ENCODE measurements at places on chromosomes 1 and 21.

DNA sequence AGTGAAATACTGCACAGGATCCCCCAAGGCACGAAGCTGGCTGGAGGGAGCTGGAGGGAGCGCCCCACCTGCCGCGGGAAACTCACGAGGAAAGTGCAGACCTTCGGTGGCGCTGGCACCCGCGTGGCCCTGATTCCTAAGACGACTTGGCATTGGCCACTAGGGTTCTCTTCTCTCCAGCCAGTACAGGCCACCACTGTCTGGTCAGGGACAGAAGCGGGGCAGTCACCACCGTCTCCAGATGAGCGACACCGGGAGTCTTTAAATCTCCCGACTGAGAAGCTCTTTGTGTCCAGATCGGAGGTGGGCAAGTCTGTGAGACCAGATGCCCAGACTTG lies 19.2 kb upstream of the CHIA start:
- DNase-seq: no peak

DNA sequence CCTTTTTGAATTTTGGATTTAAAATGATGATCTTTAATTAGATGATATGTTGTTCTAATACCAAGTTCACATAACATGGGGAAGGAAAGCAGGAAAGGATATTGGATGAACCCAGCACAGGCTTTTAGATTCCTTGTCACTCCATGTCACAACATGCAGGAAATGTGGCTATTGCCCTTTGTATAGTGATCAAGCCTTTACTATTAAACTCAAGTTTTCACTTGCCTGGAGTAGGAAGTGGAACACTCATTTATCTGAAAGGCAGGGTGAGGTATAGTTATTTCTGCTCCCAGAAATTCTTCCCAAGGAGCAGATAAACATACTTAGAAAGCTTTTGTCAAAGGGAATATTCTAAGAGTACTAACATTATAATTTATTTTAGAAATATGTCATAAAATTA lies 37.2 kb upstream of the BCAS2 start:
- DNase-seq: no peak

- DNase-seq: no peak
These were observed 60.0 kb downstream of the MEGF6 start for GRCh38 chr1:3551290-3551678.

DNA sequence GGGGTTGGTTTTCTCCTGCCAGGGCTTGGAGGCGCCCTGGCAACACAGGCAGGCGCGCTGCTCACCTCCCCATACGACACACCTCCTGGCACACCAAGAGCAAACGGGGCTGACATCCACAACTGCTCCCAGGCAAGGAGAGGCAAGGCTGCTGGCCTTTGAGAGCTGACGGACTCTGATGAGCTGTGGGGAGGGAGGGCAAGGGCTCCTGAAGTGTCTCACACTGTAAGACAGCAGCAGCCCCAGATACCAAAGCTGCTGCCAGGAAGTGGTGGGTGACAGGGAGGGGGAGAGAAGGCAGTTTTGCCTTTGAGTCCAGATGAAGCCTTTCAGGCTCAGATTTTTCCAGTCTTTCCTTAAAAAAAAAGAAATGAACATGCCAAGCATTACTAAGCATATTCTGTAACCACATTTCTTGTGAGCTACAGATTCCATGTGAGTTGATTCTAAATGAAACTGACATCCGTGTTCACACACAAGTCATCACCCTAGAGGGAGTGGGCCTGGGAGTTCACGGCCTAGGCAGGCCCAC lies 24.3 kb downstream of the PGBD5 start:
- DNase-seq: no peak

- no peak for DNase-seq
These were observed 5.2 kb downstream of the RCSD1 start for GRCh38 chr1:167635156-167635648.

- peak; percentile 88 for DNase-seq
These were observed 159.2 kb downstream of the RUNX1 start for GRCh38 chr21:34889676-34890469.
